GM12878 (cell line): ENCODE measurements at places on chromosomes 1 and 21.

DNA sequence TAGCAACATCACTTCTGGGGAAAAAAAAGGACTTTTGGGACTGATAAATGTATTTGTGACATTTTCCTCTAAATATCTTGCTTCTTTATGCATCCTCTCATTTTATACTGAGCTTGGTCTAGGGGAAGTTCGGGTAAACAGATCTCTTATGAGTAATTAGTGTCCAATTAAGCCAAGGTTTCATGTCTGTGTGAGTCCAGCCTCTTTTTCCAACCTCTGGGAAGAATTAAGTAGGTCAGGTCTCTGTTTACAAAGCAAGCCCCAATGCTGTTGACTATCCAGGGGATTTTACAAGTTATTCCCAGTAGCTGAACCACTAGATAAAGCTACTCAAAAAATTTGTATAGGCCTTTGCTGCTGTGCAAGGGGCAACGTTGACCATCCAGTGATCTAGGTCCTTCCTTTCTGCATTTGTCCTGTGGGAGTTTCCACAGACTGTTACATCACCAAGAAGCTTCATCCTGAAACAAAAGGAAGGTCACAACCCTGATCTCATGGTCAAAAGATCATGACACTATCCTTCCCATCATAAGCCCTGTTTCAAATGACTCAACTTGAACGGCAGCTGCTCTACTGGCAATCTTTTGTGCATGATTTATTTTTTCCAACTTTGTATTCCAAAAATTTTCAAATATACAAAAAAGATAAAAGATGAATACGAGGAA, 74.3 kb downstream of the ETS2 start:
- no peak for DNase-seq

- no peak for DNase-seq
Measured at GRCh38 chr21:35119501-35120047, 70.5 kb upstream of the RUNX1 start.

DNA sequence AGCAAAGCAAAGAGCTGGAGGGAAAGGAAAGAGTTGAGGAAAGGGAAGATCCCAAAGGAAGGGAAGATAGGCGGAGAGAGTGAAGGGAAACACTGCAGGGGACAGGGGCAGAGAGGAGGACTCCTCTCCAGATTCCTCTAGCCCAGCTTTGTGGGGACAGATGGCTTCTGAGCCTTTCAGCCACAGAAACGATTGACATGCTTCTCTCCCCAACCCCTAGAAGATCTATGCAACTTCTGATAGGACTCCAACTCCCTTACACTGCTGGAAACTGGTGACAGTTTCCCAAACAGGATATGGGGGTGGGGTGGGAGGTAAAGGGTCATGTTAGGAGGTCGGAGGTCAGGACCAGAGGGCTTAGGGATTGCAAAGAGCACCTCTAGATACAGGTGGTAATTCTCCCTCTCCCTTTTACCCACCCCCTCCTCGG, 6.5 kb downstream of the MEX3A start:
- no peak for DNase-seq

GRCh38 chr1:205809942-205810345, 3.1 kb downstream of the SLC41A1 start:
- DNase-seq: no peak

DNA sequence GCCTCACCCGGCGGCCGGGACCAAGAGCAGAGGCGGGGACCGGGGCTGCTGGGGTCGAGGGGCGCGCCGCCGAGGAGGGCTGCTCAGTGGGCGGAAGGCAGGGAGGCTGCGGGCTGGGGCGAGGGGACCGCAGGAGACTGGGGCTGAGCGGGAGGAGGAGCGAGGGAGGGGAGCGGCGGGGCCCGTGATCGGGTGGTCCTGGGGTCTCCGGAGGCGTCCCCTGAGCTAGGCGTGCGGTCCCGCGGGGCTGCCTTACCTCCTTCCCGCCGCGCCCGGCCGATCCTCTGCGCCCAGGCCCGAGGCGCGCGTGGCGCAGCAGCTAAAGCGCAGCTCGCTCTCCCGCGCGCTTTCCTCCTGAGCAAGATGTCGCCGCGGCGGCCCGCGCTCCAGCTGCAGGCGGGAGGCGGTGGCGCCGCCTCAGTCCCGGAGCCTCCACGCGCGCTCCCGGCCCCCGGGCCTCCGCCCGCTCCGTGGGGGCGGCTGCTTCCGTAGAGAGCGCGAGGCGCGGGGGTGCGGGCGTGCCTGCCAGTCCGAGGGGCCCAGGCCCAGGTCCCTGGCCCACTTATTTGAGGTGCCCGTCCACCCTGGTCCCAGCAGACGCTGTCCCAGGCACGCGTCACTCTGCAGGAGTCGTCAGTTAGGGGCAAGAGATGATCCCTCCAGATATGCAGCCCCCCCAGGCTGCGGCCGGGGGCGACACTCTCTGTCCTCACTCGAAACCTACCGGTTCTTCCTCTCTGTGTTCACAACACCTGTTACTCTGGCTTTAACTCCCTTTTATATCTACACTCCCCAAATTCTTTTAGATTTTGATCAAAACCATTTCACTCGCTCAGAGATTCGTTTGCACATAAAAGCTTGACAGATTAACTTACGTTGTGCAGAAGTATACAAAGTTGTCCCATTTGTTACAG, at the start of gene CCSAP:
Gene CCSAP (minus strand): TSS at position 392 of the 914 bp plus-strand sequence. CDS start 582 bp downstream, outside the sequence.
- no peak for DNase-seq

GRCh38 chr1:40363721-40364120, 9.8 kb upstream of the SMAP2 start:
- DNase-seq: no peak

- DNase-seq: no peak
Measured at GRCh38 chr1:233361876-233362275, 34.4 kb downstream of the MAP3K21 start.

- peak; percentile 91 for DNase-seq
Measured at GRCh38 chr1:111615870-111616715, 3.5 kb upstream of the RAP1A start.

DNA sequence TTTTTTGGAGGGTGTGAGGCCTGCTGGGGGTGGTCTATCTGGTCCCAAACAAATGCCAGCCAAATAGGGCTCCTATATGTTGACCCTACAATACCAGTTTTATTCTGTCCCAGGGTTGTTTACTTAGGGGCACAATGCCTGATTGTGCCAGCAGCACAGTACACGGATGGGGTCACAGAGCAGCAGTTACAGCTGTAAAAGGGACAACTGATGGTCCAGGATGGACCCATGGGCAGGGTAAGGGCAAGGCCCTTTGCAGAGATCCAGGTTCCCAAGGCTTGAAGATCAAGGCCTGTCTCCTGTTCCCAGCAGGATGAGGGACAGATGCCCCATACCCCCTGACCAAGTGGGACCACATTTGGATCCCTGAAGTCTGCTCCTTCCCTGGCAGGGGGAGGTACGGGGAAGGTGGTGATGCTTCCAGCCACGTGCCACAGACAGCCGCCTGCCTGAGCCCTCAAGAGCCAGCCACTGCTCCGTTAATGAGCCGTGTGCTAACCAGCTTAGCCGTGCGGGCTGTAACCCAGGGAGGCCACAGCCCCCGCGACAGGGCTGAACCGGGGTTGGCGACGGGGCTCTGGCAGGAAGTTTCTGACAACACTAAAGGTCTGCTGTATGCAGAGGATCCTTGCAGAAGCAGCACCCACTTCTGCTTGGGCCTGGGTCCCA, 18.2 kb downstream of the SLC6A9 start:
- DNase-seq: no peak

DNA sequence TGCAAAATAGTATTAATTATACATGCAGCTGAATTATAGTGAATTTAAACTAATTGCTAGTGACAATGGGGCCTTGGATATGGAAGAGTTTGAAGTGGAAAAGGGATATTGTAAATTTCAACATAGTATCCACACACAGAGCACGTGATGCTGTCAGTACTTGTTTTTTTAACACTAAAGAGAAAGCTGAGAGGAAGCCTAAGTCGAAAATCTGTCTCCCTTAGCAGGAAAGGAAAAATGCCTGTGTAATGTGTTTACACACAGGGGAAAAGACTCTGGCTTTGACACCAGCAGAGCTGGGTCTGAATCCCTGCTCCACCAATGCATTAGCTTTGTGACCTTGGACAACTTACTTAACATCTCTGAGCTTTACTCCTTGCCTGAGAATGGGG, 42.6 kb downstream of the PCSK9 start:
- no peak for DNase-seq

DNA sequence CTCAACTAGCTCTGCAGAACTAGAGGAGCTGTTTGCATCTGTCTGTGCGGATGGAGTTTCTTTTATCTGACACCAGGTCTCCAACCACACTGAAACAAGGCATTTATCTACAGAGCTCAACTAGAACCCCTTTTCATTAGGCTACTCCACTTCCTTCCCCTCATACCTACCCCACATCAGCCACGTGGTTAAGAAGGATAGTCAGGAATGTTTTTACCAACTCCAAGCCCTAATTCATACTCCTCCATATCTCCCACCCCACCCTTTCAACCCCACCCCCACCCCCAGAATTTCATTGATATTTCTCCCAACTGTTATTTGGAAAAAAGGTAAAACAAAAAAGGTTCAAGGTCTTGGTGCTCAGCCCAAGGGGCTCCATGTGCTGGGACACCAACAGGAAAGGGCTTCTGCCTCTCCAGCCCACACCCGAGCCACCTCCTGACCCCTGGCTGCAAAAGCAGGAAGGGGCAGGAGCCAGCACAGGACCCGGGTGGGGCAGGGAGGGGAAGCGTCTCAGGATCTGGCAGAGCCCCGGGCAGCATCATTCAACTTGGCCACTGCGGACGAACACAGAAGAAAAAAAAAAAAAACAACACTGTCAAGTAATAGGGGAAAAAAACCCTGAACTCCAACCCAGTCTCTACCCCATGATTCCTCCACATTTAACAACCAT, 7.0 kb downstream of the ENSA start:
- no peak for DNase-seq

GRCh38 chr21:18705971-18706370, 302.4 kb upstream of the TMPRSS15 start:
- DNase-seq: no peak

DNA sequence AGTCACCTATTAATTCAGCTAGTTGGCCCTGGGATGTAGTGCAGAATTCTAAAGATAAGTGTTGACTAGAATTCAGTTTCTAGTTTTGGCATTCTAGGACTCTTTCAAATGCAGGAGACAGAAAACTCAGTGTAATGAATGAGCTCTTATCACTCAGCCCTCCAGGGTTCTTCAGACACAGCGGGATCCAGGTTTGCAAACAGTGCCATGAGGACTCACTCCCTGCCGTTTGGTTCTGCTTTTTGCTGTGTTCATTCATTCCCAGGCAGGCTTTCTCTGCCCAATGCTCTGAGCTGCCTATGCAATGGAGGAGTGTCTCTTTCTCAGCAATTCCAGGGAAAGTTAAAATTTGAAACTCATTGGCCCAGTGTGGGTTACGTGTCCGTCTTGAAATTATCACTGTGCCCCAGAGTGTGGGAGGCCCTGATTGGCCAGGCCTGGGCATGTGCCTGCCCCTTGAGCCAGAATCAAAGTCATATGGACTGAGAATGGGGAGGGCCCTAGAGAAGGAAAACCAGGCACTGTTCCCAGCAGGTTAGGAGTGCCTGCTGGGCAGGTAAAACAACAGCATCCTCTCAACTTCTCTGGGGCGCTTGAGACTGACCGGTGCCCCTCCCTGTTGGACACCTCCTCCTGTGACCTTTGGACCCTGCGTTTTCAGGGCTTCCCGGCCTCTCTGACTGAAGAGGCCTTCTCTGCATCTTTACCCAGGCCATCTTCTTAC, 43.4 kb downstream of the TMEM51 start:
- DNase-seq: no peak

- peak; percentile 94 for DNase-seq
Measured at GRCh38 chr21:44873356-44874239, at the start of gene PTTG1IP. TSS of gene PTTG1IP (minus strand) at chr21:44873690. CDS start at chr21:44873616, 74 bp downstream.

GRCh38 chr1:57188168-57188567, 222.4 kb upstream of the C8B start:
- DNase-seq: no peak

DNA sequence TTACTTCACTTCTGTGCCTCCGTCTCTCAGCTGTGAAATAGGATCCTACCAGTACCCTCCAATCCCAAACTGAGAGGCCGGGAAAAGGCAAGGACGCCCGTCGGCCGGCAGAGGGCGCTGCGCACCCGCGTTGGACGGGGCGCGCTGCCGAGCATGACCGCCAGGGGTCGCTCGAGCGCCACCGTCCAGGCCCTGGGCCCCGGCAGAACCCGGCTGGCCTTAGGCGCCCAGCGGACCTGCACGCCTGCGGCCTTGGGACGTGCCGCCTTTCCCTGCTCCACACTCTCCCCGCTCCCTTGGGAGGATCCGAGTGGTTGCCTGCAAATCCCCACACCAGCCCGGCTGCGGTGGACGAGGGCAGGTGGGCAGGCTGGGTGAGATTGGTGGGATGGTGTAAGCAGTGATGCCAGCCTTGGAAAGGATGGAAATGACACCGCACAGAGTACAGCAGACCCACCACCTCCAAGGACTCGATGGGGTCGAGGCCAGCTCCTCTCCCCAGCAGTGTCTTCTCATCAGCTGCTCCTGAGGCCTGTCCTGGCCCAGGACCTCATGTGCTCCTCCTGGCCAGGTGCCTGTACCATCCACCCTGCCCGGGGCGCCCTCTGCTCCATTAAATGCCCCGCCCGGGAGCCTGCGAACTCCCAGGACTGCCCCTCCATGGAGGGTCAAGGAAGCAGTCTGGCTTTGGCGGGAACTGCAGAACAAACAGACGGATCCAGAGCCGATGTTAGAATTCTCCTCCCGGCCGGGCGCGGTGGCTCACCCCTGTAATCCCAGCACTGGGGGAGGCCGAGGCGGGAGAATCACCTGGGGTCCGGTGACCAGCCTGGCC, 47.4 kb upstream of the LBR start:
- no peak for DNase-seq

DNA sequence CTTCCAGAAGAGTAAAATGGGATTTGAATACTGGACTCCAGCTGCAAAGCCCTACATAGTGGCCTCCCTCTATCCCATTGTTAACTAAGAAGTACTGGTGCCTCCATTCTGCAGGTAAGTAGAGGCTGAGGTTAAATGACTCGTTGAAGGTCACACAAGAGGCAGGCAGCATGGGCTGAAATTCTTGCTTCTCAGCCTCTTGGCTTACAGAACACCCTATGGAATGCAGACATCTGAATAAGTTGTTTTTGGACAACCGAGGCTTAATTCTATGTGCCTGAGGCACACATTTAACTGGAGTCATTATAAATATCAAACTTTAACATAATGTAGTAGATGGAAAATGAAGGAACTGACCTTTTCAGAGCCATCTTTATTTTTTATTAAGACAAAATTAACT, 5.7 kb downstream of the DNAJC11 start:
- no peak for DNase-seq

DNA sequence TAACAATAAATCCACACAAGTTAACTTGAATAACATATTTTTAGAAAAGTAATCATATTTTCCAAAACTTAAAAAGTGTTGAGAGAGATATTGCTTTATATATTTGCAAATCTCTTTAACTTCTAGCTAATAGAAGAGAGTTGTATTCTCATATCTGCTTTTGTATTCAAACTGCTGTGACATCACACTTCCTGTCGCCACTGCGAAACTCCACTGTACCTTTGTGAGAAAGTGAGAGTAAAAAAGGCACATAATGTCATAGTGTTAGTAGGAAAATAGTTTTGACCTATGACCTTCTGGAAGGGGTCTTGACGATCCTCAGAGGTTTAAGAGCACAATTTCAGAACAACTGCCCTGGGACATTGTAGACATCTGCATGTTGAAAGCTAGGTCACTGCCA, 21.6 kb downstream of the AK5 start:
- no peak for DNase-seq

GRCh38 chr1:17696417-17697301, 58.5 kb upstream of the ACTL8 start:
- no peak for DNase-seq

GRCh38 chr1:168582688-168583336, 6.4 kb downstream of the XCL1 start:
- DNase-seq: no peak

GRCh38 chr1:151968058-151968457, 25.6 kb downstream of the S100A10 start:
- DNase-seq: no peak
